ENCODE measurements at places on chromosomes 11 and 22.

- DNase-seq = no peak
These were observed 69.2 kb downstream of the SLC36A4 start for GRCh38 chr11:93128574-93128973.

GRCh38 chr11:2320568-2321310 lies 18.9 kb downstream of the TSPAN32 start:
- DNase-seq = no peak

DNA sequence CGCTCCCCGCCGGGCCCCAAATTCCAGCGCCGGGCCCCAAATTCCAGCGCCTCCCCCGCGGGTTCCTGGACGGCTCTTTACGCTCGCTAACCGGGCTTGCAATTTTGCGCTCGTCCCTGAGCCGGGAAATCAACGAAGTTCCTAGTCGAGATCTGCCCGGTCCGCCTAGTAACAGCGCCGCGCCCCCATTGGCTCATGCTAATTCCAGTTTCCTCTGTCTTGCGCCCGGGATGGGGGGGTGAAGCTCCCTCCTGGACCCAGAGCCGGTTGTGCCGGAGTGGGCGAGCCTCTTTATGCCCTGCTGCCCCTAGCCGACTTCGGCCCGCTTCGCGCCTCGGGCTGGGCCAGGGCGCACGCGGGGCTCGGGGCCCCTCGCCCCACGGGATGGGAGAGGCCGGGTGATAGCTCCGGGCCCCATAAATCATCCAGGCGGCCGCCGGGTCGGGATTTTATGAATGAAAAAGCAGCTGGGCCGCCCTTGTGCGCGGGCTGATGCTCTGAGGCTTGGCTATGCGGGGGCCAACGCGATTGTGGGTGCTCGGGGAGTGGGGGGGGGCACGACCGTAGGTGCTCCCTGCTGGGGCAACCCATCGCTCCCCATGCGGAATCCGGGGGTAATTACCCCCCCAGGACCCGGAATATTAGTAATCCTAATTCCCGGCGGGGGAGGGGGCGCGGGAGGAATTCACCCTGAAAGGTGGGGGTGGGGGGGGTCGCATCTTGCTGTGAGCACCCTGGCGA lies 1.8 kb upstream of the CCND1 start:
- DNase-seq = no peak

- DNase-seq = no peak
These were observed 12.0 kb downstream of the SPTBN2 start for GRCh38 chr11:66716996-66717395.

GRCh38 chr11:132972565-132972964 lies 559.7 kb downstream of the OPCML start:
- no peak for DNase-seq

DNA sequence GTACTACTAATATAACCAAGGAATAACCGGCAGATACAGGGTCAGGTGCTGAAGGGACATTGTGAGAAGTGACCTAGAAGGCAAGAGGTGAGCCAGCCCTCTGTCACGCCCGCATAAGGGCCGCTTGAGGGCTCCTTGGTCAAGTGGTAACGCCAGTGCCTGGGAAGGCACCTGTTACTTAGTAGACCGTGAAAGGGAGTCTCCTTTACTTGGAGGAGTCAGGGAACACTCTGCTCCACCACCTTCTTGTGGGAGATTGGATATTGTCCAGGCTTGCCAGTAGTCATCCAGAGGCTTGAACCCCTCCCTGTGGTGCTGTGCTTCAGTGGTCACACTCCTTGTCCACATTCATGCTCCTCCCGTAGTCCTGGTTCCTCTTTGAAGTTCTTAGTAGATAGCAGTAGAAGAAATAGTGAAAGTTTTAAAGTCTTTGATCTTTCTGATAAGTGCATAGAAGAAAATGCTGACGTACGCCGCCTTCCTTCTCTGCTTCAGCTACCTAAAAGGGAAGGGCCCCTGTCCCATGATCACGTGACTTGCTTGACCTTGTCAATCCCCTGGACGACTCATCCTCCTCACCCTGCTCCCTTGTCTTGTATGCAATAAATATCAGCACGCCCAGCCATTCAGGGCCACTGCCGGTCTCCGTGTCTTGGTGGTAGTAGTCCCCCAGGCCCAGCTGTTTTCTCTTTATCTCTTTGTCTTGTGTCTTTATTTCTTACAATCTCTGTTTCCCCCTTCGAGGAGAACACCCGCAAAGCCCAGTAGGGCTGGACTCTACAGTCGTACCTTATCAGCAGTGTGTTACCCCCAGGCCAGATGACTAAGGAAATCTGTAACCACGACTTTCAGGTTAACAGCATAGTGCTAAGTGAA lies 6.1 kb downstream of the NUP50 start:
- DNase-seq = no peak

DNA sequence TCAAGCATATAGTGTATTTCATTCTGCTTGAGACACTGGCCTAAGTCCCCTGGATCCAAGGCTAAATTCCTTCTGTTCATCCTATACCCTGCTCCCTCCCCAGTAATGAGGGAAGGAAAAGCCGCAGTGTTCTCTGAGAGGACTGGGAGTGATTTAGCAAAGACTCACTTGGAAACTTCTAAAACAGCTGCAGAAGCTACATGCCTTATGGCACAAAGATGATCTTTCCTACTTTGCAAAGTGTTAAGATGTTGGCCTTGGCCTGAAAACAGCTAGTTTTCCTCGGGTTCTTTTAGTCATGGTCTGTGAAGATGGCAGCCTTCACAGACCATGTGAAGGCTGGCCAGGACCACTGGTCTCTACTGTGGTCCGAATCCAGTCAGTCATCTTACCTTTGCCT lies 65.7 kb downstream of the ABTB2 start:
- DNase-seq = no peak

GRCh38 chr11:9756461-9756860 lies 92.6 kb downstream of the SWAP70 start:
- no peak for DNase-seq

GRCh38 chr22:45324311-45324711 lies 14.6 kb downstream of the FAM118A start:
- no peak for DNase-seq

DNA sequence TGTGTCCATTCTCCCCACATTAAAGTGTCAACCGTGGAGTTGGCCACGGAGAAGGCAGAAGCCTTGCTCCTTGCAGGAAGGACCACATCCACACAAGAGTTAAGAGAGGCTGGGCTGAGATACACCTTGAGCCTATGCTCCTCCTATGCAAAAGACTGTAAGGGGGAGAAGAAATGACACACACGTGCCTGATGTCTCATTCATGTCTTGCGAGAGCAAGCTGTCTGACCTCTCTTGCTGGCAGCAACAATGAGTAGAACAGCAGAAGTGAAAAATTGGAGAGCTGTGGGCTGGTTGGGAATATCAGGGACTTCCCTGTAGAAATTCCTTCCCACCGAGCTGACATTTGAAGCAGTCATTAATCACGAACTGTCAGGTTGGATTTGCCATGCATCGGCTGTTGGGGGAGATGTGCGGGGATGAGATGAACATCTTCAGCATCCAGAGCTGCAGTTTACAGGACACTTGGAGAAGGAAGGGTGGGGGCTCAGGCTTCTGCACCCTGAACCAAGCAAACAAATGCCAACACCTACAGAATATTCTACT lies 139.3 kb downstream of the MYO18B start:
- no peak for DNase-seq

- no peak for DNase-seq
These were observed 3.3 kb upstream of the DIXDC1 start for GRCh38 chr11:111933872-111934271.

All from activated CD8-positive, alpha-beta memory T cell treated with anti-CD3 and anti-CD28 coated beads for 1 hour (primary cell).